ENCODE measurements at places on chromosomes 12 and 14. TPM values are rescaled to one million over a fixed set of nuclear protein-coding genes. Genes with fewer than 3 reads are reported as not detected.

Gene SYNE3
- 19.2 TPM for total RNA-seq

Gene GOLGA5
- 49.9 TPM for total RNA-seq

Gene ACADS
- total RNA-seq, result 7.6 TPM

Gene ENDOU
- total RNA-seq, result 0.15 TPM

Gene KRT74
- not detected for total RNA-seq

Gene GPRC5A
- total RNA-seq, result 11.6 TPM

Gene NUAK1
- 75.3 TPM for total RNA-seq

Gene PIWIL1
- total RNA-seq, result not detected

Gene SYNDIG1L
- not detected for total RNA-seq

Gene LALBA
- total RNA-seq, result not detected

Gene MIPOL1
- total RNA-seq, result 7.6 TPM

Gene VASH1
- 2.8 TPM for total RNA-seq

Gene SERPINA9
- total RNA-seq, result not detected

Gene LRP1-AS
- total RNA-seq, result not detected

Gene LMO3
- total RNA-seq, result 0.30 TPM

Gene CLEC2D
- total RNA-seq, result 0.60 TPM

Gene SDS
- total RNA-seq, result not detected

Gene GSG1
- total RNA-seq, result 1.2 TPM

Measured in smooth muscle cell of the coronary artery (primary cell).